Left kidney (tissue), 8 donors: ENCODE measurements at places on chromosomes 4 and X.

DNA sequence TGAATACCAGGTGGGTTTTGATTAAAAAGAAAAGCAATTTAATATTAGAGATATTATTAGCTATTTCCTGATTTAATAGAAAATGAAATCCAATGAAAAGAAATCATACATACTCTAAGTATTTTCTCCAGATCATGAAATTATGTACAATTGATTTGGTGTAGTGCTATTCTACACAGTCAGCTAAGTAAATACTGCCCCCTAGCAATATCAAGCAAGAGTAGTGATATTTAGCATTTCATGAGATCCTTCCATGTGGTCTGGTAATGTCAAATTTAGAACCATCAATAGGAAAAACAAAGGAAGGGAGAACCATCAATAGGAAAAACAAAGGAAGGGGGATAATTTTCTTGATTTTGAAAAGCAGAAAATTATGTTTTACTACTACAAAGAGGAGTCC lies 114.6 kb downstream of the TBCK start:
- no peak for DNase-seq

- DNase-seq: no peak
Measured at GRCh38 chrX:119251386-119251785, 15.3 kb downstream of the PGRMC1 start.

GRCh38 chr4:73620115-73620792 lies at the start of gene RASSF6:
TSS of gene RASSF6 (minus strand) at chr4:73620436. CDS start at chr4:73611795, 8,641 bp downstream.
- DNase-seq: peak; percentile 78

DNA sequence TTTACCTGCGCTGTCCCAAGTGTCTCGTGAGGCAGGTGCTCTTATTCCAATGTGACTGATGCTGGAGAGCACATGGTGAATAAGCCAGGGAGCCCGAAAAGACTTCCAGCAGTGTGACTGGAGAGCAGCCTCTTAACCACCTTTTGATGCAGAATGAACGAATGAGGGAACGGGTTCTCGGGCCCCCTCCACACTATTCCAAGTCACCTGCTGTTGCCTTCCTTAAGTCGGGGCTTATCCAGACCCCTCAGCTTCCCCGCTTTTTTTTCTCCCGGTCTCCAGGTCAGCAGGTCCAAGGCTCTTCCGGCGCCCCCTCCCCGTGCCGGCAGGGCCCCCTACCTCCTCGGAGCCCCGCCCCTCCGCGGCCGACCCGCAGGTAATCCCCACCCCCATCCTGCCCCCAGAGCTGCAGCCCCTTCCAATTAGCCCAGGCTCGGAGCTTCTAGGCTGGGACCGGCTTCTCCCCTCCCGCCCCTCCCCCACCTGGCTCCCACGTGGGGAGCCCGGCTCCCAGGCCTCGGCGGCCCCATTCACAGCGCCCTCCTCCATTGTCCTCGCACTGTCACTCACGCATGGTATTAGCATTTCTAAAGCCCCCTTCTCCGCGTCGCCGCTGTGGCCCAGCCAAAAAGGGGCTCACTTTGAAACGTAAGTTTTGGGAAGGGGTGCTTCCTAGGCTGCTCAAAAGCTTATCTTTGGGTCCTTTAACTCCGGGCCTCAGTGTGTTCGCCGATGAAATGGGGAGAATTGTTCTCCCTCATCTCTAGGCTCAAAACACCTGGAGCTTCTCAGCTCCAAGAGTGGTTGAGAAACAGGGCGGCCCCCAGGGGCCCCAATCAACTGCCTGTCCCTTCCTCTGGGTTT lies 56.2 kb upstream of the PJA1 start:
- no peak for DNase-seq

GRCh38 chr4:1842993-1843448 lies 12.9 kb downstream of the LETM1 start:
- DNase-seq: no peak

DNA sequence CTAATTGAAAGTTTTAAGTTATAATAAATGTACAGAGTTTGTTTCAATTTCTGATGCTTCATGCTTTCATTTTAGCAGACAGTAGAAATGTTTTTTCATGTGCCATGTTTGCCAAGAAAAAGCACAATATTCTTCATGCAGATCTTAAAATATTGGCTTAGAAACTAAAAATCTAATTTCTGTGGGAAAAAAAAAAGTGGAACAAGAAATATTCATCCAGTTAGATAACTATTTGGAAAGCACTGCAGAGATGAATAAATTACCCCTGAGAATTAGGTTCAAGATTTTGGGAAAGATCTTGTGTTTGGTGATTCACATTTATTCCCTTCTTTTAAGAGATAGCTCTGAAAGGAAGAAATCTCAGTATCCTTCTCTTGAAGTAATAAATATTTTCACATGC lies 912.5 kb downstream of the C4orf33 start:
- DNase-seq: no peak

DNA sequence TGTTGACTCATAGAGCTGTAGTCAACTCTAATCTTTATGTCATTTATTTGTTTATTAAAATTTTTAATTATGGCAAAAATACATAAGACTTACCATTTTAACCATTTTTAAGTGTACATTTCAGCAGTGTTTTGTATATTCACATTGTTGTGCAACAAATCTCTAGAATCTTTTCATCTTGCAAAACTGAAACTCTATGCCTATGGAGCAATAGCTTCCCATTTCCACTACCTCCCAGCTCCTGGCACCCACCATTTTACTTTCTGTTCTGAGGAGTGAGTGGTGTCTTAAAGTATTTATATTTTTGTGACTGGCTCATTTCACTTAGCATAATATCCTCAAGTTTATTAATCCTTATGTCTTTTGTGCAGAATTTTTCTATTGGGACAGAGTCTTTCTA lies 181.0 kb downstream of the GPAT3 start:
- no peak for DNase-seq

GRCh38 chr4:104188301-104188700 lies 306.4 kb downstream of the CXXC4 start:
- DNase-seq: no peak

GRCh38 chrX:124215786-124216185 lies 116.7 kb upstream of the TEX13D start:
- no peak for DNase-seq

DNA sequence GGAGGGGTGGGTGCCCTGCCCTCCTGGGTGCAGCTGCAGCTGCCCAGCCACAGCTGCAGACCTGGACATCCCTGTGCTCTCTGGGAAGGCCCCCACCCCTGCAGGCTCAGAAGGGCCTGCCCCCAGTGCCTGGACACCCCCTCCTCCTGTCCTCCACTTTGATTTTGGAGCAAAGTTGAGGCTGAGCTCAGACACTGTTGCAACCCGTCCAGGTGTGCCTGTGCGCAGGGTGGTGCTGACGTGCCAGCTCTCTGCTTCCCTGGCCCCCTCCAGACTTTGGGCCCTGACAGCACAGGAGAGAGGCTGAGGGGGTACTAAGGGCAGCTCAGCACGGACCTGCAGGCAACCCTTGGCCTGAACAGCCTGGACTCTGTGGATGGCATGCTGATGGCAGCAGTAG lies 750.3 kb downstream of the ARAP2 start:
- DNase-seq: no peak

DNA sequence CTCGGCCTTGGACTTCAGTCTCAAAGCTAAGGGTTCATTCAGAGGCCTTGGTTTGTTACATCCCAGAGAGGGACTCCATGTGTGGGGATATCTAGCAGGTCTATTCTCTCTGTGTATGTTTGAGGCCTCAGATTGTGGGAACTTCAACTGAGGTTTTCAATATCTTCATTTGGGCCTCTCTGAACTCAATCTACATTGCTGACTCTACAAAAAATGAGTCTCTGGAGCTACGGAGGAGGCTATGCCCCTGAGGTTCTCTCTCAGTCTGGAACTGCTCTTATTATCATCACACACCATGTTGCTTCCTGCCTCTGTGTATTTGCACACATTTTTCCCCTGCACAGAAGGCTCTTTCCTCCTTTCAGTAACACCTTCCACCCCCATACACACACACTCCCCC lies 5.1 kb upstream of the TSR2 start:
- DNase-seq: no peak

- DNase-seq: no peak
Measured at GRCh38 chr4:78534286-78534955, 17.1 kb upstream of the ANXA3 start.

DNA sequence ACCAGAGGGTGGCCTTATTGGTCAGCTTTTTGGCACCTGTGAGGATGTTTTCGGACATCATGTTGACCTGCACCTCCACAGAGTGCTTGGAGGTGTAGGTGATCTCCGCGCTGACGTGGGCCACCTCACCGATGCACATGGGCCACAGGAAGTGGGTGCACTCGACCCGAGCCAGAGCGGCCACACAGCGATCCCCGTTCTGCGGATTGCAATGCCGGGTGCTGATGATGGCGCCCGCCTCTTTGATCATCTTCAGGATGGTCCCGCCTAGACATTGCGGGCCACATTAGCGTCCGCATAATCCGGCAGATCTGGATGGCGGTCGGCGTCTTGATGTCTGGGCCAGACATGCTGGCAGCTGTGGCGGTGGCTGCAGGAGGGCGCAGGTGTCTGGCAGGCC lies 12.9 kb upstream of the N4BP2 start:
- no peak for DNase-seq

DNA sequence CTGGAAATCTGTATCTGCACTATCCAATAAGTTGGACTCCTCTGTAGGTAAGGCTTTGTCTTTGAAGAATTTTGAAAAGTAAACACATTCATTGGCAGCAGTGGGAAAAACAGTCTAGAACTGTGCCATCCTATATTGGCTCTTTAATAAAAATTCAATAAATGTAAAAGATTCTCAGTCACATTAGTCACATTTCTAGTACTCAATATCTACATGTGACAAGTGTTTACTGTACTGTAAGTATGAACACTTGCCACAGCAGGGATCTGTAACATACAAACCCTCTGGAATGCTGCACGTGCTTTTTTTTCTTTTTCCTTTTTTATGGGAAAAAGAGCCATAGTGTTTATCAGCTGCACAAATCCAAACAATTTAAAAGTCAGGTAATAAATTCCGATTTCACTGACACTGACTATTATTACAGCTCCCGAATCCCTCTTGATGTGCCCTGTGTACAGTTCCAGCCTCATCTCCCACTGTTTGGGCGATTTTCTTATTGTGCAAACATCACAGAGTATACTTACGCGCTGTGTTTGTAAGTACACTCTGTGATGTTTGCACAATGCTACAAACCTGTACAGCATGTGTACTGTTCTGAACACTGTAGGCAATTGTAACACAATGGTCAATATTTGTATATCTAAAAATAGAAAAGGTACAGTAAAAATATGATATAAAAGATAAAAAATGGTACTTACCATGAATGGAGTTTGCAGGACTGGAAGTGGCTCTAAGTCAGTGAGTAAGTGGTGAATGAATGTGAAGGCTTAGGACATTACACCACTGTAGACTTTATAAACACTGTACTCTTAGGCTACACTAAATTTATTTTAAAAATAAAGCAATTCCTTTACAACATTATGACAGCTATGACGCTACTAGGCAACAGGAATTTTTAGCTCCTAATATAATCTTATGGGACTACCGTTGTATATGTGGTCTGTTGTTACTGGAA lies 8.7 kb downstream of the PYURF start:
- no peak for DNase-seq

DNA sequence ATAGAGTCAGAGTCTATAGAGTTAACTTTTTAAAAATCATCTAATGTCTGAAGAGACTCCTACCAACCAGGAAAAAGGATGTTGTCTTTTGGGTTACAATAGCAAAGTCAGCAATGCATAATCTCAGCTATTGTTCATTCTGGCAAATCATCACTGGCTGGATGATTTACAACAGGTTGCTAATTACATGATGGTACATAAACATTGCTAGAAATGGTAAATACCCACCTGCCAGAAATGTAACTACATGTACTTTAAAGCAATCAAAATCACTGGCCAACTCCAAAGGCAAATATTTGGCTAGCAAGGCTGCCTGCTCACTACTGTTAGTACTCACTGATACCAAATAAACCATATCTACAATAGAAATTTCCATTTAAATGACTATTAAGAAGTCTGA lies 91.1 kb downstream of the PPP3CA start:
- DNase-seq: no peak

DNA sequence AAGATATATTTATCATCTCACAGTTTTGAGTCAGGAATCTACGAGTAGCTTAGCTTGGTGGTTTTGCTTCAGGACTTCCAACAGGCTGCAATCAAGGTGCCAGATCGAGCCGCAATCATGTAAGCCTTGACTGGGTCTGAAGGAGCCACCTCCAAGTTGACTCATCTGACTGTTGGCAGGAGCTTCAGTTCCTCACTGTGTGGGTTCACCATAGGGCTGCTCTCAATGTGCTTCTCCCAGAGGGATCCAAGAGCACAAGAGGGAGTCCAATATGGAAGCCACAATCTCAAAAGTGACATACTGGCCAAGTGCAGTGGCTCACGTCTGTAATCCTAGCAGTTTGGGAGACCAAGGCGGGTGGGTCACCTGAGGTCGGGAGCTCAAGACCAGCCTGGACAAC lies 26.5 kb downstream of the DCHS2 start:
- no peak for DNase-seq

DNA sequence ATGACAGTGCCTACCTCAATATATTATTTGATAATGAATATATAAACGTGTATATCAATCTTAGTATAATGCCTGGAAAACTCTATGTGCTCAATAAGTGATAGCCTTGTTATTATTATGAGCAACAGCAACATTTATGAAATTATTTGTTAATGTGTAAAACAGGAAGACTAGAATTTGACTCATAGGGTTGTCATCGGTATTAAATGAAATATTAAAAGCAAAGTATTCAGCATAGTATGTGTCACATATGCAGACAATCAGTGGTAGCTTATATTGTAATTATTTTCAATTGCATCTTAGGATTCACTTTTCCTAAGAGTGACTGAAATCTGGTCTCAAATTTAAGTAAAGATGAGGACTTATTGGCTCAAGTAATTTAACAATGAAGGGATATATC lies 24.6 kb downstream of the SPANXD start:
- DNase-seq: no peak

DNA sequence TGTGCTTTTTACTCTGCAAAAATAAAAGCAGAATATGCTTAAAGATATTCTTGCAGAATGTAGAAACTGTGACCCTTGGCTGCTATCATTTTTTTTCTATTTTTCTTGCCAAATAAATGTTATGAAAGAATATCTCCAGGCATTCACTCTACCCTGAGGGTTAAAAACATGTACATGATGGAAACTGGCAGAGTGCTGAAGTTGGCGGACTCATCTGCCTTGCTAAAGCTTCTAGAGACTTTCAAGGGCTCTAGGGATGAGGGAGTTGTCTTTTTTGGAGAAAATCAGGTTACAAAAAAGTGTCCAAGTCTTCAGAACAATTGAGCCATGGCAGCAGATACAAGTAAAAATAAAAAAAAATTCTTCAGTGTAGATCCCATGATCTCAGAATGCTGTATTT lies 40.5 kb upstream of the NRK start:
- DNase-seq: no peak

DNA sequence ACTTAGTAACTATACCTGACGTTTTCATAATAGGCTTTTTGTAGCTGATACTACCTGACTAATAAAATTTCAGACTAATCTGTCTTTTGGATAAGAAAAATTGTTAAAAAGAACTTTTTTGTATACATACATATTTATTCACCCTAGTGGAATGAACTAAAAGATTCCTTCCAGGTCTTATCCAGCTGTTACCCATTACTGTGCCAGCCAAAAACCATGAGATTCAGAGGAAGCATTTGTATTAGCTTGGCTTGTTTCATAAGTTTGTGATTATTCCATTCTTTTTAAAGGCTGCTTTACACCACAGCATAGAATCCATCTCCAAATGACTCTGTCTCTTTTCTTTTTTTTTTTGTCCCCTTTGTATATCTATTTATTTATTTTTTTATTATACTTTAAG lies 149.4 kb downstream of the FAT4 start:
- DNase-seq: no peak

- no peak for DNase-seq
Measured at GRCh38 chr4:120830204-120830603, 92.3 kb downstream of the PRDM5 start.
